ENCODE measurements at places on chromosomes 6 and 20.

DNA sequence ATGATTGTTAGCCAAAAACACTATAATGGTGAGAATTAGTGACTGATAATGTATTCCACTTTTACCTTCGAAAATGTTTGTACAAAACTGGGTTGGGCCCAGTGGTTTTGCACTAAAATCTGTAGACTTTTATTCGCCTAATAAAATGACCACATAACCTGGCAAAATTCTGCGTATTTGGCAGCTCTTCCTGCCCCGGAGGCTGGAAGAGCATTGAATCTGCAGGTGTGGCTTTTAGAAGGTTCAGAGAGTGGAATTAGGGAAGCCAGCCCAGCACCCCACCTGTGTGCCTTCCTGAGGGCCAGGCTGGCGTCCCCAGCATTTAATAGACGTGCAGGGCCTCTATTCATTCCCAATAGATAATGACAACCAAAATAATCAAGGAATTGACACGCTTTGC lies 256.7 kb downstream of the UST start:
- DNase-seq, result no peak

- no peak for DNase-seq
These were observed 168.2 kb downstream of the DLL1 start for GRCh38 chr6:170122651-170123050.

- no peak for DNase-seq
These were observed 3.4 kb downstream of the OPN5 start for GRCh38 chr6:47785182-47785581.

DNA sequence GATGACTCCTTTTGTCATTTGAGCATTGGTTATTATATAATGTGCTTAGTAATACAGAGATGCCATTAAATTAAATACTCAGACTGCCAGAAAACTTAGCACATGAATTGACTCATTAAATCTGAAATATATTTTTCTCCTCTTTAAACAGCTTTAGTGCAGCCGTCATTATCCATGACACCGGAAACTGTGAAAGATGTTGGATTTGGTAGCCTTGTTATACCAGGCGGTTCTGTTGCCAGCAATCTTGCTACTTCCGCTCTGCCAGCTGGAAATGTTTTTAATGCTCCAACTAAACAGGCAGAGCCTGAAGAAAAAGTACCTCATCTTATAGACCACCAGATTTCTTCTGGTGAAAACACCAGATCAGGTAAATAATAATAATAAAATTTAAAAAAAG lies 97.6 kb downstream of the SCAF8 start:
- no peak for DNase-seq

GRCh38 chr6:118298476-118299427 lies 249.3 kb upstream of the PLN start:
- DNase-seq, result no peak

DNA sequence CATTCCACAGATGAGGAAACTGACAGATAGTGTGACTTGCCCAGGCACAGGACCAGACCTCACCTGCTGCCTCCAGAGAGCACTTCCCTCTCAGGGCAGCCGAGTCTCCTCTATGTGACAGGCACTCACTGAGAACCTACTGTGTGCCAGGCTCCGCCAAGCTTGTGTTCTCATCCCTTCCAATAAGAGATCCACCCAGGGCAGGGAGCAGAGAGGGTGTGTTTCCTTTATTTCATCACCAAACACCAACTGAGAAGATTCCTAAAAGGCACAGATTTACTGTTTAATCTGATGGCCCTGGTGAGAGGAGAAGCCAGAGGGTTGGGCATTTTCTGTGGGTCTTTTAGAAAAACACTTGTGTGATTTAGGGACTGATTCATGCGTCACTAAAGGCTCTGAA lies 20.5 kb downstream of the SIRPA start:
- DNase-seq, result no peak

- DNase-seq, result no peak
These were observed 164.6 kb downstream of the MTFR2 start for GRCh38 chr6:136085370-136086115.

DNA sequence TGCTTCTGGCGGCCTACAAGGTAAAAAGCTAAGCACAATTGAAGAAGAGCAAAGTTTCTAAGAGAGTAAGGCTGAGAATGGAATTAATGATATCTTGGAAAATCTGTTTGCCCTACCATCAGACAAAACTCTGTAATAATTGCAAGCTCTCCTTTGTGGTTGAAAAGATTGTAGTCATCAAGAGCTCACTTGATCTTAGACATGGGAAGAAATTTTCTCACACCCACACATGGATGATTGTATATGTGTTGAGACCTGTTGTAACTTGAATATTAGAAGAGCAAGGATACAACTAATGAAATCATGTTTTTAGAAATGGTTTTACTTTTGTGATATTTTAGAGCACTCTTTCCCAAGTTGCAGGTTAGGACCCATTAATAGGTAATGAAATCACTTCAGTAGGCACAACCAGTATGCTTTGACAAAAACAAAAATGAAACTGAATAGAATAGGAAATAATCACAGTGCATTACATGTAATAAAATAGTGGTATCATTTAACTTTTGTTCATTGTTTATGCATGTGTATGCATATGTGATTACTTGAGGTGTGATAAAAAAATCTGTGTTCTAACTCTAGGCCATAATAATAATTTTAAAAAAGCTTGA lies 14.0 kb downstream of the DCBLD1 start:
- no peak for DNase-seq

DNA sequence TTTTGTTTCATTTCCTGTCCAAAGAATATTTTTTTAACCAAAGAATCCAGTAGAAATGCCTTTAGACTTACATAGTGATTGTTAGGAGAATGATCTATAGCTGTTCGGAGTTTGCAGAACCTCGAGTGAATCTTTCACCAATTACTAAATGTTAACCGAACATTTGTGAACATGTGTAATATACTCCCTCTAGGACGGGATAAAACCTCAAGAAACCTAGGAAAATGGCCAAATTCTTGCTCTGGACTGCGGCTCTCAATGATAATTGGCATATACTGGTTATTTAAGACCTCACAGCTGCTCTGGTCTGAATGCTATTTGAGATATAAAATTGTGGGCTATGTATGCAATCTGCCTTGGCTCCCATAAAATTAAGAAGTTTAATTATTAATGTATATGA lies 137.1 kb downstream of the PACRG start:
- no peak for DNase-seq

GRCh38 chr6:10421158-10421920 lies 6.5 kb upstream of the TFAP2A start:
- DNase-seq, result no peak

DNA sequence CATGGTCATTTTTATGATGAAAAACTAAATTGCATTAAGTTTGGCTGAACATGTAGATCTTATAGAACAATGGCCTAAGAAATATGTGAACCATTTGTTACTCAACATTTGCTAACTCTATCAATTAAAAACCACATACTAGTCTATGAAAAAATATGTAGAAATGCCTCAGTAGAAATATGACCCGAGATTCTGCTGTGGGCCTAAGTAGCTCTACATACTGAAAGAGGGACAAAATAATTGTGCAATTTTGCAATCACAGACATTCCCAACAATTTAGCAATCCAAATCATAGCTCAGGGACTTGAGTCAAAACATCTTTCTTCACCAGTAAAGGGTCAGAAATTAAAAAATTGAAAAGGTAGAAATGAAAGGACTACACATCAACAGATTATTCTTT lies 619.0 kb downstream of the FRK start:
- DNase-seq, result no peak

GRCh38 chr6:111722179-111722731 lies 116.6 kb upstream of the TRAF3IP2 start:
- DNase-seq, result no peak

GRCh38 chr6:119347466-119348095 lies 2.0 kb downstream of the MAN1A1 start:
- DNase-seq, result no peak

GRCh38 chr20:62320581-62321354 lies 18.0 kb downstream of the ADRM1 start:
- DNase-seq, result no peak

DNA sequence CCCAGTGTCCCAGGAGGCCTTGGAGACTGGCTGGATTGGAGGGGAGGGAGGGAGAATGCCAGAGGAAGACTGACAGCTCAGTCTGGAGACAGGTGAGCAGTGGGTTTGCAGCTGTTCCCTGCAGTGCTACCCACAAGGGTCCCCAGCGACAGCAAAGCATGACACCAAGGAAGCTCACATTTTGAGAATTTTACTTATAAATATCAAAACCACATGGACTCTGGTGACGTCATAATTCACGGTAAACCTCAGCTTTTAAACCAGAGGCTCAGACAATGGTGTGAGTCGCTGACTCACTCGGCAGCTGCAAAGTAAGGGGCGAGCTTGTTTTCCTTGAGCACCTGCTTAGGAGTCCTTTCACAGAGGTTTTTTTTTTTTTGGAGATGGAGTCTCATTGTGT lies 65.2 kb downstream of the THBS2 start:
- no peak for DNase-seq

GRCh38 chr6:139174961-139175360 lies 40.1 kb downstream of the HECA start:
- no peak for DNase-seq

DNA sequence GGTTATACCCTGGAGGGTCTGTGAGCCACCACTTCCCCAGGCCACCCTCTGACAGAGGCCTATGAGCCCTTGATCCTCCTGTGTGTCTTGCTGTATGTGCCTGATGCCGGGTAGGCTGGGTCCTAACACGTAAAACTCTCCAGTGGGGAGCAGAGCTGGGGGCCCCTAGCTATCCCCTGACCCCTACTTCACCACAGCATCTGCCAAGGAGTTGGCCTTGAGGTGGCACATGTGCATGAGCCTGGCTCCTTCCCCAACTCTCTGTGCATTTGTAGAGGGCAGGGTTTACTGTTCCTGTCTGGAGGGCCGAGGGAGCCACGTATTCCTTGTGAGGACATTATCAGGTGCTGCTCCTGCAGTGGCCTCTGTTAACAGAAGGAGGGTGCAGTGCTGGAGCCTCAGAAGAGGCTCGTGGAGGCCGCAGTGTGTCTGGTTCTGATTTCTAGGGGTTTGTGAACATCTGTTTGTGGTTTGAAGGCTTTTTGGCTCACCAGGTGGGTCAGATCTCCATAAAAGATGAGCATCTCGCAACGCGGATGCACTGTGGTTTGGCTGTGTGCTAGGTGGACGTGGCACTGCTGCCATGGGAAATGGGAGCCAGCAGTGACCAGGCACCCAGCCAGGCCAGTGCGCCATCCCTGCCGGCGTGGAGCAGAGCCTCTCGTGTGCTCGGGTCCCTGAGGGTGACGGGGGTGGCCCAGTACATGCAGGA lies 152.1 kb downstream of the DTNBP1 start:
- no peak for DNase-seq

DNA sequence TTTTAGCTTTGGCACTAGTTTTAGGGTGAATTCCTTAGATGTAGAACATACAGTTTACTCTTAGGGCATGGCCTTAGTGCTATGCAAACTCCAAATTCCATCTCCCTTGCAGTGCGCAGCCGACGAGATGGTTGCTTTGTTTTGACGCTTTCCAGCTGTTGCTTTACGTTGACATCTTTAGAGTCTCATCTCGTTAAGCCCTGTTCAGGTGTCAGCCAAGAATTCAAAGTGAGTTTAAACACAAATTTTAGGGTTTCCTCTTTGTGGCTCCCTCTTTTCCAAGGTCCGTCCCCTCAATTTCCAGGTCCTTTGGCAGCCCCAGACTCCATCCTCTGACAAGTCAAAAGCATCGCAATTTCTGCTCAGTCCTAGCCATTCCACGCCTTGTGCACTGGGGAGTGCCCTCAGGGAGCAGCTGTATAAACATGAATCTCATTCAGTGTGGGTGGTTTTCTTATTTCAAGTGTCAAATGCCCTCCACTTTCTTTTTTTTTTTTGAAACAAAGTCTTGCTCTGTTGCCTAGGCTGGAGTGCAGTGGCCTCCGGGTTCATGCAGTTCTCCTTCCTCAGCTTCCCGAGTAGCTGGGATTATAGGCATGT lies 14.1 kb upstream of the MAK start:
- no peak for DNase-seq

DNA sequence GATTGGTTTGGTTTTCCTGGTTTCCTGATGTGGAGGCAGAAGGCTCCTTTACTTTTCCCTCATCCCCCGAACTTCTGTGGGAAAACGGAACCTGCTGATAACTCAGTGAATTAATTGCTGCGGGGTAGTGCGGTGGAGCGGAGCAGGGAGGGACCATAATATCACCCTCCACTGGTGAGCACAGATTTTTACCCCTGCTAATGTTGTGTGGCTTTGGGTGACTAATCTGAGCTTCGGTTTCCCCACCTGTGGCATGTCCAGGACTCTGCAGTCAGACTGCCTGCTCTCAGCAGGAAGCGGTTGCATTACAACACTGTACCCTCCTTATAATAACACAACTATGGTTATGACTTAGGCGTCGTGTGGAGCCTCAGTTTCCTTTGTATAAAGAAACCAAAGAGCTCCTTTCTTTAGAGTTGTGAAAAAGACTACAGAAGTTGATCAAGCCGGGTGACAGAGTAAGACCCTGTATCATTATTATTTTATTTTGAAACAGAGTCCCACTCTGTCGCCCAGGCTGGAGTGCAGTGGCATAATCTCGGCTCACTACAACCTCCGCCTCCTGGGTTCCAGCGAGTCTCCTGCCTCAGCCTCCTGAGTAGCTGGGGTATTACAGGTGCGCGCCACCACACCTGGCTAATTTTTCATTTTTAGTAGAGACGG lies 2.2 kb upstream of the ID1 start:
- DNase-seq, result no peak
